ENCODE measurements at places on chromosomes 7 and 10.

DNA sequence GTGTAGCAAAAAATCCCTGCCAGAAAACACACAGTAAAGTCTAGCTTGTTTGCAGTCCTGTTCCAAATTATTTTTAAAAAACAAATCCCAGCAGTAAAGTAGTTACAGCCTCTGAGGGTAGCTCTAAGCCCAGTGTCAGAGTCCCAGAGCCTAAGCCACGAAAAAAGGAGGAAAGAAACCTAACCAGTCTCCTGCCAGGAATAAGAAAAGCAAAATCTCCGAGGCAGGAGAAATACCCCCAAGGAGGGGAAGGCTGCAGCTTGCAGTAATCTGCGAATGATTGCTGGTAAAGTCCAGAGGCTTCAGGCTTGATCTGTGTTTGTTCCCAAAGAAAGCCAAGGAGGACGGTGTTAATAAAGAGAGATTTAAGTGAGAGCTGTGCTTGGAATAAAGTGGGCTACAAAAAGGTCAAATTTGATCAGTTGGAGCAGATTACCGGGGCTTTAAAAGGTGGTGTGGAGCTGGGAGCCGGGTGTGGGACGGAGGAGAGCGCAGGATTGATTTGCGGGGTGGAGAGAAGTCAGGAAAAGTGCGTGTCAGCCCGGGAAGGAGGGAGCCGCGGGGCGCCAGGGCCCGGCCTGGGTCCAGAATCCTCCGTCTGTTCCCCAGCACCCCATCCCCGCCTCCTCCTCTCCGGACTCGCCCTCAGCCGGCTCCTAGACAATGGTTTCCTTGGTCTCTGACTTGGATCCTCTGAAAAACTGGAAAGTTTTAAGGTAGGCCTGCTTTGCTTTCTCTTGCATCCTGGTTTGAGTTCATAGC is 219.4 kb upstream of the CELF2 start:
- DNase-seq = no peak

DNA sequence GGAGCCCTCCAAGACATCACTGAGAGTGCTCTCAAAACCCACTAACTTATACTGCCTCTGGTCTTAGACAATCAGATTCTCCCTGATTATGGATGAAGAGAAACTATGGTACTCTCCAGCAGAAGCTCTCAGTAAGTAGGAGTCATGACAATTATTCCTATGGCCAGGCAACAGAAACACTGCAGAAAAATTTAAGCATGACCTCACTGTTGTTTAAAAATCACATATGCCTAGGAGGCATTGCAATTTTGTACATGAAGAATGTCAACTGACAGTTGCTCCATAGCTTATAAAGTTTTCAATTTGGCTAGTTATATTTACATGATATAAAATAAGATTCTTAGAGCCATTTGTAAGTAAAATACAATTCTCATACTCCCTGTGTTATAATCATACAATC is 105.9 kb upstream of the LSM8 start:
- DNase-seq = no peak

DNA sequence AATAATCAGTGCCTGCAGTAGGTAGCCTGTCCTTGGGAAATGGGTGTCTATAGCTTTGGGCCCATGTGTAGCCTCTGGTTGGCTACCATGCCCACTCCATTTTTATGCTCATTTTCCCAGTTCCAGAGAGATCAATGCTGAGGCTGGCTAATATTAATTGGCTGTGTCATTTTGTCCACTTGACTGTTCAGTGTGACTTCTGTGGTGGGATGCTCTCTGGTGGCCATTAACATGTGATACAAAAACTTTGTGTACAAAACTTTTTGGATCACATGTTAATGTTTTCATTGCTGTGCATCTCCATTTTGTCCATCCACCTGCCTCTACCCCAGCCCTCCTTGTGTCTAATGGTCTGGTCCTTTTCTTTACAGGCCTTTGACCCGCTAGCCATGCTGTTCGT is 22.7 kb downstream of the VIM start:
- no peak for DNase-seq

- no peak for DNase-seq
Measured at GRCh38 chr7:129803546-129804081, 149.1 kb downstream of the UBE2H start.

DNA sequence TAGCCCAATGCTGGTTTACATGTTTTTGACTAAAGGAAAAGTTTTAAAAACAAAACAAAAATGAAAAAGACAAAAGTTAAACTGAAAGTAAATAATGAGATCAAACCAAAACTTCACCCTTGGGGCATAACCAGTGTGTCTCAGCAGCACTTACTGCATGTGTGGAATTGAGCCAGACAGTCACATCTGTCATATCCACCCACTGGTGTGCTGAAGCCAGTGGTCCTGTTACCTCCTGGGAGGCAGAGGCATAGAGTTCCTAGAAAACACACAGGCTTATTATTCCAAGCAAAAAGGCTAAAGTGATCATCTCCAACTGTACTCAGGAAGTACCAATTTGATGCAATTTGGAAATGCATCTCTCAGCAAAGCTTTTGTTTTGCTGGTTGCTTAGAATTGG is 40.4 kb downstream of the ASAH2 start:
- DNase-seq = no peak

DNA sequence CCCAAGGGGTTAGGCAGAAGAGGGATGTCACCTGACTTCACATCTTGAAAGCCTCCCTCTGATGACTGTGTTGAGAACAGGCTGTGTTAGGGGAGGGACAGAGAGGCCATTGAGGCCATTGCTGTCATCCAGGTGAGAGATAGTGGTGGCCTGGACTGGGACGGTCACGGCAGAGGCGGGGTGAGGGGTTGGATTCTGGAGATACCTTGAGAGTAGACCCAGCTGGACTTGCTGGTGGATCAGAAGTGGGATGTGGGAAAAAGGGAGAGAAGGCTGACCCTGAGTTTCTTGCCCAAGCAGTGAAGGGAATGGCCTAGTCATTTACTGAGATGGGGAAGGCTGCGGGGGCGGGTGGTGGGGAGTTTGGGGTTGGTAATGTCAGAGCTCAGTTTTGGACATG is 13.6 kb downstream of the MTURN start:
- no peak for DNase-seq

GRCh38 chr10:2895594-2896196 is 171.7 kb upstream of the PFKP start:
- DNase-seq = no peak

DNA sequence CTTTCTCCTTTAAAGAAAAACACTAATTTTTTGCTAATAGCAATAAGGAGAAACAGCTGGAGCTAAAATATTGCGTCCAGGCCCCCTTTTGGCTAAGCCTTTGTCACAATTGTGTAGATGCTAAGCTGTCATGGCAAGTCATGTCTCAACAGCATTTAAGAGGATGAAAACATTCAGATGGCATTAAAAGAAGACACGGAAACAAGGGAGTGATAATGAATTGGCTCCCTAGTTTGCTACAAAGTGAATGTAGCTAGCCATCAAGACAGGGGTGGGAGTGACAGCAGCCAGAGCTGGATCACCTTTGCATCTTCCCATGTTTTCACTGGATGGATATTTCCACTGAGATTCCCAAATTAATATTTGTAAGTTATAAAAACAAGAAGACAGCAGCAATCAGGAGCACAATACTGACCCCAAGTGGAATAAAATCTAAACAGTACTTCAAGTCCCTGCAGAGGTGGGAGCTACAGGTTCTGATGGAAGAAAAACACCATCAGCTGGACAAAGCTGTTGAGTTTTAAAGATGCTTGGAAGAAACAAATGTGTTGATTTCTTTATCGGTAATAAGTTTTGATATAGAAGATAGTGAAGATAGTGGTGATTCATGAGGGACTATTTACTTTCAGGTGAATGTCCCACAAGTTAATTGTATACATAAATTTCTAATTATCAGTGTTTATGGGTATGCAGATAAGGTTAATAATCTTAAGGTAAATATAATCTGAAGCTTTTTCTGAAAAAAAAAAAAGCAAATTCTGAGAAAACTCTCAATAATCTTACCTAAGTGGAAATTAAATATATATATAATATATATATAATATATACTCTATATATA is 129.4 kb downstream of the SLC16A9 start:
- DNase-seq = peak; percentile 5

DNA sequence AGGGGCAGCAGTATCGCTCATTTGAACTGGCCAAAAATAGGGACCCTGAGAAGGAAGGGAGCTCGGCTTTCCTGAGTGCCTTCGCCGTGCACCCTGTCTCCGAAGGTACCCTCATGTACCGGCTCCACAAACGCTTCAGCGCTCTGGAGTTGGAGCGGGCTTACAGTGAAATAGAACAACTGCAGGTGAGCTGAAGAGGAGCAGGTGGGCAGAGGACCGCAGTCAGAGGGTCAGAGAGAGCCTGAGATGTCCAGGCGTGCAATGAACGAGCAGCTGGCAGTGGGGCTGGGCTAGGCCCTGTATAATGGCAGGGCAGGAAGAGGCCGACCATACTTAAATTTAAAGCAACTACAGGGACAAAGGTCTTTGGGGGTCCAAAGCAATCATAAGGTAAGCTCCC is 4.1 kb downstream of the CHPF2 start:
- DNase-seq = no peak

DNA sequence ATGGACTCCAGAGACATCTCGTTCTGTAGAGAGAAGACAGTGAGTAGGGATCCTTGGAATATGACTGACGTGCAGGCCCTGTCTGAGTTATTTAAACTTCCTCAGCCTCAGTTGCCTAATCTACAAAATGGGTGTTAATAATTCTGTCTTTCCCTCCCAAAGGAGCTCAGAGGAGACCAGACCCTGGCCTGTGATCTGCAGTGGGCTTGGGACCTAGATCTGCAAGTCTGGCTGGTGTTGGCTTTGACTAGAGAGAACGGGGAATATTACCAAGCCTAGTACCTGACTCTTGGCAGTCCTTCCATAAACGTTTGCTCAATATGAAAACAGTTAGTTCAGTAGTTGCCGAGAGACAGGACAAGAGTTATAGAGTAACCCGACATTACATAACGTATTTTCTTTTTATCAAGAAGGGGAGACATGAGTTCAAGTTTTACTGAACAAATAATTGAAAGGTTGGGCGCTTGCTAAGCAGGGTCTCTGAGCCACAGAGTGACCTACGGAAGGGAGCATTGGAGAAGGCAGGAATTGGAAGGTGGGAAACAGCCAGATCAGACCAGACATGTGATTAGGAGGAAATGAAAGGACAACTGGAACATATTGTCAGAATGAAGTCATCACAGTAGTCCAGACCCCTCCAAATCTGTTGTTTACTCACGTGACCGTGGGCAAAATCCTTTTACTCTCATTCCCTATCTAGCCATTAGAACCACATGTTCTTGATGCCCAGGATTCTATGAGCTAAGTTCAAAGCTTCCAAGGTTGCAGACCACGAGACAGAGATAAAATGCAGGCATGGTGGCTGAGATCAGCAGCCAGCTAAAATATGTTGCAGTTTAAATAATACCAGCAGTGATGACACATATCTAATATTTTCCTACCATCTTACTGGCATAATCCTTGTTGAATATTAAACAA is 10.9 kb upstream of the CYP3A4 start:
- DNase-seq = no peak

DNA sequence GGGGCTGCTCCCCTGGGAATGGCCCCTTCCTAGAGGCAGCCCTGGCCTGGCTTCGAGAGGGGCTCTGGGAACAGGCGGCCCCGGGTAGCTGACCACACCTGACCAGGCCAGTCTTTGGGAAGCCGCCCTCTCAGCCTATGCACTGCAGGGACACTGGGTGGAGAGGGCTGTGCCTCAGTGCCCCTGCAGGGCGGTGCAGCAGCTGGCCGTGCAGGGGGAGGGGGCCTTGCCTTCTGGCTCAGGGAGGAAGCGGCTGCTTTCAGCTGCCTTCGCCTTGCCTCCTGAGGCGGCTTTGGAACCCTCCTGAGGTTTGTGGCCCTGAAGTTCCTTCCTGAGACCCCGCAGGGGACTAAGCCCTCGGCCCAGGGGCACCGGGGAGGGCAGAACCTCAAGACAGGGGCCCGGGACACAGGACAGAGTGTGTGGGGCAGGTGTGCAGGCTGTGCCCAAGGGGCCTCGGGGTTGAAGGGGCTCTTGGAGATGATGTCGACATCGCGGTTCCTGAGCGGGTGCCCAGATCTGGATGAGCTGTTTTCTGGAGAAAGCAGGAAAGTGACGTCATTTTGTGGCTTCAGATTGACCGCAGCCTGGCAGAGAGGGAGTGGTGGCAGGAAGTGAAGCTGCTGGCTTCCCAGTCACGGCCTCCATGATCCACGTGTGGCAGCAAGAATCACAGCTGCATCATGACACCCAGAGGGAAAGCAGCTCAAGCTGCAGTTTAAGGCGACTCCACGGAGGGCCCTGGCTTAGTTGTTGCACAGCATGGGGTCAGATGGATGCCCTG is 17.7 kb downstream of the ADAM8 start:
- DNase-seq = no peak

DNA sequence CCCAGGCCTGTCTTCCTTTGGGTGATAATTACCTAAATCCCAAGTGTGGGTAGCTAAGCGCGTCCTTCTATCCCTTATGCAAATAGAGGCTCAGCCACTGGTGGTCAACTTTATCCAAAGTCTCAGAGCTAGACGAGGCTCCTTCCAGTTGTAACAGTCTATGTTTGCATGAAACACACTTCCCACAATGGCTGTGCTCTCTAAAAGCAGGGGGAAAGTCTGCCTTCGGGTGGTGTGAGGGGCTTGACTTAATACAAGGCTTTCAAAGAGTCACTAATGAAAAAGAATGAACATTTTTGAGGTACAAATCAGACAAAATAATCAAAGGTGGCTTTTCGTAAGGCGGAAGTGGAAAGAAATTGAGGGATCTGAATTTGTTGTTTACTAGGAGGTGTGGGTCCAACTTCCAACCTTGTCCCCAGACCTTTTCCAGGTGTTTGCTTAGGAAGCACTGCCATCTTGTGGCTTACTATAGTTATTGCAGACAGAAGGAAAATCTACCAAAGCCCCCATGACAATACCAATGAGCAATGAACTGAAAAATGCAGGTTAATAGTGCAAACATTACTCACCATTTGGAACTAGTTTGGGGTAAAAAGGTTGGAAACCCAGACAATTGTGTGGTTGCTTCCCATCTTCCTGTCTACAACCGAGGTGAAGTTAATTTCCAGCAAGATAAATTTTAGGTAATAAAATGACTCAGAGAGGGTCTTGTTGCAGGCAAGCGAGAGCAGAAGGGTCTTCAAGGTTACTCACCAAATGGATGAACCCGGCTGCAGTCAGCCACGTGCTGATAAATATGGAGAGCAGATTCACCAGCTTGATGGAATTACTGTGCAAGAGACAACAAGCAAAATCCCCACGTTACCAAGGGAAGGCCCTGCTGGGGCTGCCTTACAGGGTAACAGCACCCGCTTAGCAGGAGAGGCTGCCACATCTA is 525.7 kb downstream of the KCNMA1 start:
- no peak for DNase-seq

DNA sequence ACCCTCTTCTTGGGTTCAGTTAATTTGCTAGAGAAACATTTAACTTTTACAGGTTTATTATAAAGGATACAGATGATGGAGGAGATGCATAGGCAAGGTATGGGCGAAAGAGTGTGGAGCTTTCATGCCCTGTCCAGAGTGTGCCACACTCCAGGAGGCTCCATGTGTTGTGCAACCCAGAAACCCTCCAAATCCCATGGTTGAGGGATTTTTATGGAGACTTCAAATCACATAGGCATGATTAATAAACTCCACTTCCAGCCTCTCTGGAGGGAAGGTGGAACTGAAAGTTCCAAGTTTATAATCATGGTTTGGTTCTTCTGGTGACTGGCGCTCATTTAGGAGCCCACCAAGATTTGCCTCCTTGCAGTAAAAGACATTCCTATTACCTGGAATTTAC is 159.9 kb downstream of the PHTF2 start:
- no peak for DNase-seq

- no peak for DNase-seq
Measured at GRCh38 chr7:43572516-43573049, 10.3 kb upstream of the STK17A start.

- DNase-seq = no peak
Measured at GRCh38 chr7:82517050-82517449, 73.5 kb upstream of the CACNA2D1 start.

GRCh38 chr7:116801092-116801710 is 61.2 kb upstream of the CAPZA2 start:
- no peak for DNase-seq
